Retinal pigment epithelial cell (primary cell): ENCODE measurements at places on chromosomes 1 and 21.

DNA sequence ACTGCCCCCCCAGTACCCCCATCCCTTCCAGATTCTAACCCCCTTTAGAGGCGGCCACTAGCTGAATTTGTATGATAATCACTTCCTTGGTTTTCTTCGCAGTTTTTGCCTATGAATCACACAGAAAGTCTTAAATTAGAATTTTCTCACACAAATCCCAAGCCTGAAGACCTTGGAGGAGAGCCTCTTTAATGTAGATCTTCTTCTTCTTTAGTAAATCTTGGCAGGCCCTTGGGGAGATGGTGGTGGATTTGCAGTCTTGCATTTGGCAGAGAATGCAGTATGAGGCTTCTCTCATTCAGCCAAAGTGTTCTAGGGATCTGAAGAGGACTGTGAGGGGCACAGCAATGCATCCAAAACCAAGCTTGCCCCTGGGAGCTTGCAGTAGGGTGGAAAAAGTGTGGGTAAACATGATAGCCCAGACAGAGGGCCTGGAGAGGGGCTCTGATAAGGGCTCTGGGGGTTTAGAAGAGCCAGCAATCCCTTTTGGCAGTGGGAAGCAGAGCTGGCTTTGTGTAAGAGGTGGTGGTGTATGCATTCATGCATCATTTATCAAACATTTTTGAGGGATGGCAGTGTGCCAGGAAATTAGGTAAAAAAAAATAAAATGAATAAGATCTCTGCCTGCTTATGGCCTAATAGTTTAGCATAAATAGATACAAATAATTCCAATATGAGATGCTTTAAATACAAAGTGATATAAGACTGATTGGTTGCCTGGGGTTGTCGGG, 7.7 kb upstream of the CDC42 start:
- peak; percentile 58 for DNase-seq

DNA sequence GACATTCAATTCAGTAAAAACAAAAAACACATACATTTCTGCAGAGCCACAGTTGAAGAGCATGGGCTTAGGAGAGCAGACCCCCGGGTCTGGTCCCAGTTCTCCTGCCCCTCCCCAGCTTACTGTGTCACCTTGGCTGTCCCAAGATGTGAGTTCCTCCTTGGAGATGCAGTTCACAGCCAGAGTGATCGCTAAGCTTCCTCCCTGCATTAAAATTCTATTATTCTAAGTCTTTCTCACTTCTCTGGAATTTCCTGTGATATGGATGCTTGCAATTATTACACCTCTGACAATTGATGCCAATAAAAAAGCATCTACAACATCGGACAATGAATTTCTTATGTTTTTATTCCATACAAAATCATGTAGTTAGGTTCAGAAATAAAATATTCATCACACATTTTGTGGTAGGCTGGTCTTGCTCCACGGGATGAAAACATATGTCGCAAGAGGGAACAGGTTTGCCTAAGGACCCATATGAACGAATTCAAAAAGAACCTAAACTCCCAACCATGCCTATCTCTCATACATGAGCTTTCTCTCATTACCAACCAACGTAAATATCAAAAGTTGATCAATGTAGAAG, 328.5 kb upstream of the RUNX1 start:
- no peak for DNase-seq

DNA sequence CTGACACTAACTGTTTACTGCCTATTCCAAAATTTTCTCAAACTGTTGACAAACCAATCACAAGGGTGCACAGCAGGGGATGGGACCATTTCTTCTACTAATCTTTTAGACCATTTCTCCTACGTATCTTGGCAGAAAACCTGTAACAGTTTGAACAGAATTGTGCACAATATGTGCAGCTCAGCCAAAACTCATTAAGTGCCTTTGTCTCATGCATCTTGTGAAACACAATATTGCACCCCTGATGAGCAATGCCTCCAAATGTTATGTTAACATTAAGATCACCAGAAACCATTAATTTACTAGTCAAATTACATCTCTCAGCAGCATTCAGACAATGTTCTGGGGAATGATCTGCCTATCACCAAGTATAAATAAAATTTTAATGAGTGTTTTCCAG, 247.5 kb downstream of the NRIP1 start:
- no peak for DNase-seq

- no peak for DNase-seq
These were observed 39.8 kb downstream of the WDR4 start for GRCh38 chr21:42839271-42840231.

GRCh38 chr1:109476825-109477224, 6.9 kb upstream of the ATXN7L2 start:
- DNase-seq, result no peak

- peak; percentile 79 for DNase-seq
These were observed 51.2 kb downstream of the DIP2A start for GRCh38 chr21:46509741-46510502.

DNA sequence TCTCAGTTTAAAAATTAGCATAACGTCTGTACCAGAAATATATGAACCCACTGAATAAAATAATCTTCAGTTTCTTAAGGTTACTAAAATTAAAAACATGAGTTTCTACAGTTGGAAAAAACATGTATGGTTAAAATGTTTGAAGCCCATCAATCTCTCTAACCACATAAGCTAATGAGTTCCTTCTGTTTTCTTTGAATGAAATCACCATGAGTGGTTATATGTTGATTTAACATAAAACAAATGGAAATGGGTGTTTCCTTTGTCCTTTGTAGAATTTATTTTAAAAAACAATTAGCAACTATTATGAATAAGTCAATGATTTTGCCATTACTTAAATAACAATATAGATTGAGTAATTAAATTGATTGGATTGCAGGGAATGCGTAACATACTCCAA, 3.0 kb upstream of the ADGRL2 start:
- DNase-seq, result no peak

DNA sequence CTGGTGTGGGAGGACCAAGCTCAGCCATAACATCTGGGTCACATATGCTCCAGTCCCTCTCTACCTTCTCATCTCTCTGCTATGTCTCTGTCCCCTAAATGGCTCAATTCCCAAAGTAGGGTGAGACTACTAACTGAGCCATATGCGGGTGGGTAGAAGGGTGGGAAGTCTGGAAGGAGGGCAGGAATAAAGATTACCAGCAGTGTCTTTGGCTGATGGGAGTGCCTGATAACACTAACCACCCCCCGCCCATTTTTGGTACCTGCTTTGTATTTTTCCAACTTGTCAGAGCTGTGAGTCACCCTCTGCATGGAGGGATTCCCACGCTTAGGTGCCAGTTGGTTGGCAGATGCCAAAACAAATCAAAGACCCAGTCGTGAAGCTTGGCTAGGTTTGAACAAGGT, 14.9 kb upstream of the SSBP3 start:
- no peak for DNase-seq

- no peak for DNase-seq
These were observed 993.8 kb upstream of the NCAM2 start for GRCh38 chr21:20004367-20004766.

- DNase-seq, result no peak
These were observed 365.6 kb downstream of the RPS6KC1 start for GRCh38 chr1:213416461-213417224.

- no peak for DNase-seq
These were observed 74.2 kb downstream of the KIRREL1 start for GRCh38 chr1:158067662-158068061.

GRCh38 chr1:27752360-27752759, 20.7 kb upstream of the STX12 start:
- no peak for DNase-seq

GRCh38 chr21:34825948-34826548, 157.3 kb downstream of the CLIC6 start:
- DNase-seq, result no peak

DNA sequence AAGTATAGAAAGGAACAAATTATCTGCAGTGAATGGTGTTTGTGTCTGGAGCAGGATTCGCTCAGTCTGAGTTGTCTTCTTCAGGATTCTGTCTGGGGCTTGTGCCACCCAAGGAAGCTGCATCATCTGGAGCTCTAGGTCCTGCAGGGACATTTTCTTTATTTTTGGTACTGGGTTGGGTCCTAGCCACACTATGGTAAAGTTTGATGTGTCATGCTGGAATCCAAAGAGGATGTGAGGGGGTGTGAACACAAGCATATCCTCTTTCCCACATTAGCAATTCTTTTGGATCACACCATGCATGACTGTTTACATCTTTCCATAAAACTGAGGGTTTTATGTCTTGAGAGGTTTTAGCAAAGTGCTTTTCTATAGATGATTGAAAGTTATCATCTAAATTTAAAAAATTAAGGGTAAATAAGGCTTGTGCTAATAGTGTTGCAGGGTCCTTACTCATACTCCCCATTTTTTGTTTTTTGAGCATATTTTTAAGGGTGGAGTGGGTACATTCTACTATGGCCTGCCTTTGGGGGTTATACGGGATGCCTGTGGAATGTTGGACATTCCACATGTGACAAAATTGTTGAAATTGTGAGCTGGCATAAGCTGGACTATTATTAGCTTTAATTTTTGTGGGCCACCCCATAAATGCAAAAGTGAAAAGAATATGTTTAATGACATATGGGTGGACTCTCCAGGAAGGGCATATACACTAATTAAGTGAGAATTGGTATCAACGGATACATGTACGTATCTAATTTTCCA, 152.0 kb upstream of the HMCN1 start:
- DNase-seq, result no peak

DNA sequence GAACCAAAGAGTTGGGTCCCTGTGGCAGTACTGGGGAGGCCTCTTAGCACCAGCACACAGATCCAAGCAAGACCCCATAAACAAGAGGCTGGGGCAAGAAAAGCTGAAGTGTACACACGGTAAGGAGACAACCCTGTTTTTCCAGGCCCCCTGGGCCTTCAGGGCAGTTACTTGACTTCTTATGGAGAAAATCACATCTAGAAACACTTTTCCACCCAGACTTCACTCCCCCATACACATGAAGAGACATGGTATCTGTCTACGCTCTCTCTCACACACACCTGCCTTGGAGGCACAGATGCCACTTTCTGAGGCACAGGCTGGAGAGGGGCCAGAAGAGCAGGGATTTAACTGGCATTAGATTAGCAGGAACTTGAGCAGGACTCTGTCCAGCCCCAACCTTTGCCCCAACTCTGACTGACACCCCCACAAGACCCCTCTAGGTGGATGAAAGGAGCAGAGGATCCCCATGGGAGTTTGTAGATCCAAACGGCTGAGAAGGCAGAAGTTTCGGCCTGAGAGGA, 2.2 kb downstream of the CERS2 start:
- no peak for DNase-seq

DNA sequence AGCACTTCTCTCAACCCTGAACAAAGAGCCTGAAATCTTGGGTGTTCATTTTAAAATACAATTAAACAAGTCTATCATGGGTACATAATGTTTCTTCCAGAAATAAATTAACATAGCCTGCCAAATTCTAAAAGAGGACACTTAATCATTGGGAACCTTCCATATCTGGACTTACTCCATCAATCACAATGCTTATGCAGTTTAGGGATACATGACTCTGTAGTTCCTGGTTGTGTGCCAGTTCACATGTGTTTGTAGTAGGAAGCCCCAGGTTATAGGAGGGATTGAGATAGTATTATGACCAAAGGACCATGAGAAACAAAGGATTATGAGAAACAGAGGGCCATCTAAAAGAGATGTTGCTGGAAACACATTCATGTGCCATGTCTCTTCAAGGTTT, 19.1 kb upstream of the DAB1 start:
- DNase-seq, result no peak

GRCh38 chr1:73463873-73464272, 734.1 kb downstream of the LRRIQ3 start:
- no peak for DNase-seq

DNA sequence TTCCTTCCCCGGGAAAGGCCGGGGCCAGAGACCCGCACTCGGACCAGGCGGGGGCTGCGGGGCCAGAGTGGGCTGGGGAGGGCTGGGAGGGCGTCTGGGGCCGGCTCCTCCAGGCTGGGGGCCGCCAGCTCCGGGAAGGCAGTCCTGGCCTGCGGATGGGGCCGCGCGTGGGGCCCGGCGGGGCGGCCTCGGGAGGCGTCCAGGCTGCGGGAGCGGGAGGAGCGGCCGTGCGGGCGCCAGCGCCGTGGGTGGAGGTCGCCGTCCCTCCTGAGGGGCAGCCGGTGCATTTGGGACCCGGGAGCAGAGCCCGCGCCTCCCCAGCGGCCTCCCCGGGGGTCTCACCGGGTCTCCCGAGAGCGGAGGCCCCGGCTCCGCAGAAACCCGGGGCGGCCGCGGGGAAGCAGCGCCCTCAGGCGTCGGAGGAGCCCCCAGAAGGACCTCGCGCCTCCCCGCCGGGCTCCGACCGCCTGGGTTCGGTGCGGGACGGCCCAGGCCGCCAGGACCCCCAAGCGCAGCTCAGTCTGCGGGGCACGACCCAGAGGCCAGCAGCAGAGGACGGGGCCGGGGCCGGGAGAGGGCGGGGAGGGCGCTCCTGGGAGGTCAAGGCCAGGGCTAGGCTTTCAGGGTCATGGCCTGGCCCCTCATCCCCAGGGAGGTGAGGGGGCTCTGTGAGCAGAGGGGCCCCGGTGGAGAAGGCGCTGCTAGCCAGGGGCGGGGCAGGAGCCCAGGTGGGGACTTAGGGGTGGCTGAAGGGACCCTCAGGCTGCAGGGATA, 7.2 kb upstream of the SLX9 start:
- DNase-seq, result no peak
